ENCODE measurements at places on chromosomes 2 and 18.

- DNase-seq, result no peak
Observed at GRCh38 chr2:159860581-159861310, 62.7 kb upstream of the CD302 start.

DNA sequence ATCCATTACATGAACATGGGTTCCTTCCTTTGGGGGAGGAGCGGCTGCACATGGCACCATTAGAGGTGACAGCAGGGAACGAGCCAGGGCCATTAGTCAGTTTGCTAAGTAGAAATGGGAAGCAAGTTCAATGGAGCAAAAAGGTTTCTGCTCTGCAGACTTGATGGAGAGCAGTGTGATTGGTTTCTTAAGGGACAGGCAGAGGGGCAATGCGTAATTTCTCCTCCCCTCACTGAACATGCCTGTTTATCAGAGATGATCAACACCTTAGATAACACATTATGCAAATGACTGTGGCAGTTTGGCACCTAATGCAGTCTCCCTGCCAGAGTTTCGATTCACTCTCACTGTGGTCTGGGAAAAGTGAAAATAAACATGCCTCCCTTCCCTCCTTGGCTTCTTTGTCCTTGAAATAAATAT is 414.5 kb downstream of the STK39 start:
- DNase-seq, result no peak

DNA sequence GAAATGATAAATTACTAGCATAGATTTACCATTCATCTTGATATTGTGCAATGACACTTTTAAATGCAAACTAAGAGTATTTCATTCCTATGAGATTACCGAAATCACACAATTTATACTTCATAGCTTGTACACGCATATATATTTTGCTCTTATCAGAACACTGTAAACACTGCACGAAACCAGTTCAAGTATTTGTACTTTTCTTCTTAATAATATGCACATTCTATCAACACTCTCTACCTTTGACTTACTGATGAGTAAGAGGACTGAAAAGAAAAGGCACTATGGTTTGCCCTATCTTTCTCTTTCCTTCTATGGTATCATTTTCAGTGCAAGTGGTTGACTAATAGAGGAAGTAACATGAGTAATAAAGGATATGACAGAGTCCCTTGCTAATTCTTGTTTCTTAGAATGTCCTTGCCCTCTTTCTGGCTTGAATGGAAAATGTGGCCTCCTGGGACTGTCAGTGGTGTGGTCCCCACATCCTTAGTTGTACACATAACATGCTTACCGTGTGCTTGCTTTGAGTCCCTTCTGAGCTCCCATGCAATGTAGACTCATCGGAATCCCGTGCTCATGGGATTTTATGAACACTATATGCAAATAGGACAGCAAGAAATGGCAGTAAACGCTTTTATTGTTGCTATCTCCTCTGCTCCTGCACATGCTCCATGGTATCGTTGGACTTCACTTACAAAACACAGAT is 363.5 kb upstream of the TNP1 start:
- no peak for DNase-seq

DNA sequence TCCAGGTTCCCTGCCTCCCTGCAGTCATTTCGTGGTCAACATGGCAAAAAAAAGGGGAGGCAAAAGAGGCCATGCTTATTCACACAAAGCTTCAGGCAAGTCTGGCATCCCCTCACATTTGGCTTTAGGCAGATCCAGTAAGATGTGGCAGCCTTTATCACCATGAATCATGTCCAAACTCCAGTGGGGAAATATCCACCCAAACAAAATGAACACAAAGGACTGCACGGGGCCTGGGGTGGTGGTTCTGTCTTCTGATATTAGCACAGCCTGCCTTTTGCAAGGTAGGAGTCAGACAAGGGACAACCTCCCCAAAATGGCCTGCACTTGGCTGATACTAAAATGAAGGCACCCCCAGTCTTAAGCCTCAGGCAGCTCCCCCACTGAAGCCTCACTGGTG is 129.9 kb downstream of the ZBTB7C start:
- DNase-seq, result no peak

- no peak for DNase-seq
Observed at GRCh38 chr2:207902821-207903220, 122.5 kb downstream of the PLEKHM3 start.

- DNase-seq, result no peak
Observed at GRCh38 chr2:200738590-200738989, 73.1 kb upstream of the BZW1 start.

DNA sequence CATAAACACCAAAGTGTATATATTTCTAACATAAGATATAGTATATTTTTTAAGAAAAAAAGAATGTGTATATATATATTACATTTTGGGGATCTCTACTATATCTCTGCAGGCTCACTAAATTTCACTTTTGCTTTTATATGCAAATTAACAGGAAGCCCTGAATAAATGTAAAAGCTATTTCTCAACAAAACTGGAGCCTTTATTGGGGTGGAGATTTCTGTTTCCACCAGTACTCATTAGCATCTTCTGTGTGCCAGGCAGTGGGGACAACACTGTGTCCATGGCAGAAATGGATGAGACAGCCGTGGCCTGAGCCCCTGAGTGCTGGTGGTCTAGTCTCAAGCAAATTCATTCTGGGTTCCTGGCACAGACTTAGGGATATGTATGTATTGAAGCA is 41.3 kb downstream of the C18orf63 start:
- no peak for DNase-seq

- DNase-seq, result no peak
Observed at GRCh38 chr2:203605302-203605701, 70.2 kb upstream of the RAPH1 start.

- DNase-seq, result no peak
Observed at GRCh38 chr2:25002066-25002465, 30.3 kb upstream of the DNAJC27 start.

- DNase-seq, result no peak
Observed at GRCh38 chr2:183255411-183255810, 131.2 kb downstream of the NUP35 start.

DNA sequence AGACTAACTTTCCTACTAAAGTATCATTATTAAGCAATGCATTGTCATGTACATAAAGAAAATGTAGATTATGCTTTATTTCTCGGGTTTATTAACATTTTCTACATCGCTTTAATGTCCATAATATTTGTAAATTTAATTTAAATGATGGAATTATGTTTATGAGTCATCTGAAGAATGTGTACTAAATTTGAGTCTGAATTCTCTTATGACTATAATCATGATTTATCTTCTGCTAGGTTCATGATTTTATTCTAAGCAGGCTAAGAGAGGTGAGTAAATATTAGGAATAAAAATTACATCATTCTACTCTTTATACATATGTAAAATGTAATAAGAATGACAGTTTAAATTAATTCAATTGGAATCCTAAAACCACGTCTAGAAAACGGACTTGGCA is 206.3 kb upstream of the NOL4 start:
- no peak for DNase-seq

DNA sequence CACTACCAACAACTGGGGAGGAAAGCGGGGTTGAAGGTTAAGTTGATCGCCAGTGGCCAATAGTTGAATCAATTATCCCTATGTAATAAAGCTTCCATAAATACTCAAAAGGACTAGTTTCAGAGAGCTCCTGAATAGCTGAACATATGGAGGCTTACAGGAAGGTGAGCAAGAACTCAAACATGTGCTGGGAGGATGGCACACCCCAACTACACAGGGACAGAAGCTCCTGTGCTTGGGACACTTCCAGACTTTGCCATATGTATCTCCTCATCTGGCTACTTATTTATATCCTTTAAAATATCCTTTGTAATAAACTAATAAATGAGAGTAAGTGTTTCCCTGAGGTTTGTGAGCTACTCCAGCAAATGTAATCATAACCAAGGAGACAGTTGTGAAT is 115.7 kb downstream of the HNMT start:
- DNase-seq, result no peak

- no peak for DNase-seq
Observed at GRCh38 chr2:147149575-147150240, 695.1 kb upstream of the ACVR2A start.

DNA sequence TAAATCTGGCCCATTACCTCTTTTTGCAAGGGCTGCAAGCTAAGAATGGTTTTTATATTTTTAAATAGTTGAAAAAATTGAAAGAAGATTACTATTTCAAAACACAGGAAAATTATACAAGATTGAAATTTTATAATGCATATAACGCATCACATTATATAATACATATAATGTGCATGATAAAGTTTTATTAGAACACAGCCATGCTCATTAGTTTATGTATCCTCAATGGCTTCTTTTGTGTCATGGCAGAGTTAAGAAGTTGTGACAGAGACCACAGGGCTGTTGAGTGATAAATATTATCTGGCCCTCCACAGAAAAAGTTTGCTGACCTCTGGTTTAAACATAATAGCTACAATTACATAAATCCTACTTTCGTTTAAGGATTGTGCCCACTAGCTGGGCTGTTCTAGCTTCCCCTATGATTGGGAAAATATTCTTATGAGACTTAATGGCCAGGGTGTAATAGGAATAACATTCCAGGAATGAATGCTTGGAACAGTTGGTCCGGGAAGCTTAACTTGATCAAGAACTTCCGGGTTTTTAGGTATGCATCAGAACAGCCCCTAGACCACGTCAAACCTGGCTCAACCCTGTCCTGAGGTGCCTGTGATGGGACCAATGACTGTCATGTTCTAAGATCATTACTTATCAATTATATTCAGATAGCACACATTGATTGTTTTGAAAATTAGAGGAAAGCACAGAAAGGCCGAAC is 98.7 kb upstream of the LPIN2 start:
- DNase-seq, result no peak

GRCh38 chr18:58526425-58527284 is 102.2 kb downstream of the ALPK2 start:
- DNase-seq, result no peak

Measured in SW 1271 (cell line).